ENCODE measurements at places on chromosomes 7 and 10.

DNA sequence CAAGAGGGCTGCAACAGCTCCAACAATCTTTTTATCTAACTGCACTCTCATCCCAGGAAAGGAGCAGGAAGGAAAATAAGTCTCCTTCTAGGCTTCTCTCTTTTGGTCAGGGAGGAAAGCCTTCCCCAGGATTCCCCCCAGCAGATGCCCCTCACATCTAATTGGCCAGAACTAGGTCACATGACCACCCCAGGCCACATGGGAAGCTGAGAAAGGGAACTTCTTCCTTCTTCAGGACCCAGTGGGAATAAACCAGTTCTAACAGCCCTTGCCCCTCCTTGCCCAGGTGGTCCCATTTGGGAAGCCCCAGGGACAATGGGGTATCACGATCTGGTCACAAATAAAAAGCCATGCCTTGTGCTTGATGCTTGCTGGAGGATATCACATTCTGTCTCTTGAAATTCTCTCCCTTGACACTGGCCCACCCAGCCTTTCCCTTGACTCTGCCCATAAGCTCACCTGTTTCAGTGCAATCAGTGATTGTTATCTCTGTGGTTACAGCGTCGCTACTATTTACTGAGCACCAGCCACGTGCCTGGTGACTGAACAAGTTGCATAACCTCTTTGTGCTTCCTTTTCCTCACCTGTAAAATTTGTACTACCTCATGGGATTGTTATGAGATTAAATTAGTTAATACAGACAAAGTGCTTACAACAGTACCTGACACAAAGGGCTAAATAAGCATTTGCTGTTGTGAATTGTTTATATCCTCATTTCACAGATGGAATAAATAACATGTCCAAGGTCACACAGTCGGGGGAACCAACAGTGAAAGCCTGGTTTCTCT is 9.0 kb upstream of the TACR2 start:
- no peak for DNase-seq

DNA sequence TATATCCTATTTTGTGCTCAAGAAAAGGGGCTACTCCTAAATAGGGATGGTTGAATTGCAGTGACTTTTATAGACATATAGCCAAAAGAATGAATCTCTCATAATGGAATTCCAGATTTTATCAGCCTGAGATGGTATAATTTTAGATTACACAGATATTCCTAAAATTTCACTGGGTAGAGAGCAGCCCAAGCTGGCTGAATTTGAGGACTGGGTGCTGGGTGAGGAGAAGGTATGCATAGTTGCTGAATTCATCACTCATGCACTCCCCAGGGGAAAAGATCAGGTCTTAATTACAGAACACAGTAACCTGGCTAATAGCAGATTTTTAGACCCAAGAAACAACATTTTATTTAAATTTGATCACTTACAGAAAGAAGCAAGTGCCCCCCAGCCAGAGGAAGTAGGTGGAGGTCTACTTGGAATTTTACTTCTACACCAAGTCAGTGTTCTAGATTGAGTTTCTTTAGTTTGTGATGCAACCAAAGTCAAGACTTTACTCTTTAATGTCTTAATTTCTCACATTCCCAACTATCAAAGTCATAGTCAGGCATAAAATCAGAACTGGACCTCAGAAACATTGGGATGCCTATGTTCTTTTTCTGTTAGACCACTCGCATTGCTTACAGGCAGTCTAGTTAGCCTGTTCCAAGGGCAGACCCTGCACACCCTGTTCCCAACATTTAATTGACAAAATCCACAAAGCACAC is 337.4 kb upstream of the PODXL start:
- peak; percentile 10 for DNase-seq

- no peak for DNase-seq
Measured at GRCh38 chr10:19762026-19762425, 54.2 kb upstream of the PLXDC2 start.

DNA sequence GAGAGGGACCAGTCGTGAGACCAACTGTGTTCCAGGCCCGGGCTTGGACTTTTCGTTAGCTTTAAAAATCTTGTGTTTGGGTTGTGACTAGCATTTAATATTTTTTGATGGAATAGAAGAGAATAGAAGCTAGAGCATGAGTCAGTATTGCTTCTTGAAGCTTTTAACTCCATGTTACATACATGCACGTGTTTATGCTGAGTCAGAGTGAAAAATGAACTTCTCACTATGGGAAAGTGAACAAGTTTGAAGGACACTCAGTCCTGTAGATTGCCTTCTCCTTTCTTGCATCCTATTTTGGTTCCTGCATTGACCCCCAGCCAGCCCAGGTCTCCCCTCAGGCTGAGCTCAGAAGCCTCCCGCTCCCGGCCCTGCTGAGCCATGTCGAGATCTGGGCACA is 31.8 kb downstream of the GHRHR start:
- DNase-seq = no peak

GRCh38 chr7:39633563-39634477 is 10.4 kb downstream of the RALA start:
- no peak for DNase-seq

- DNase-seq = no peak
Measured at GRCh38 chr7:74683799-74684198, 26.3 kb downstream of the GTF2I start.

DNA sequence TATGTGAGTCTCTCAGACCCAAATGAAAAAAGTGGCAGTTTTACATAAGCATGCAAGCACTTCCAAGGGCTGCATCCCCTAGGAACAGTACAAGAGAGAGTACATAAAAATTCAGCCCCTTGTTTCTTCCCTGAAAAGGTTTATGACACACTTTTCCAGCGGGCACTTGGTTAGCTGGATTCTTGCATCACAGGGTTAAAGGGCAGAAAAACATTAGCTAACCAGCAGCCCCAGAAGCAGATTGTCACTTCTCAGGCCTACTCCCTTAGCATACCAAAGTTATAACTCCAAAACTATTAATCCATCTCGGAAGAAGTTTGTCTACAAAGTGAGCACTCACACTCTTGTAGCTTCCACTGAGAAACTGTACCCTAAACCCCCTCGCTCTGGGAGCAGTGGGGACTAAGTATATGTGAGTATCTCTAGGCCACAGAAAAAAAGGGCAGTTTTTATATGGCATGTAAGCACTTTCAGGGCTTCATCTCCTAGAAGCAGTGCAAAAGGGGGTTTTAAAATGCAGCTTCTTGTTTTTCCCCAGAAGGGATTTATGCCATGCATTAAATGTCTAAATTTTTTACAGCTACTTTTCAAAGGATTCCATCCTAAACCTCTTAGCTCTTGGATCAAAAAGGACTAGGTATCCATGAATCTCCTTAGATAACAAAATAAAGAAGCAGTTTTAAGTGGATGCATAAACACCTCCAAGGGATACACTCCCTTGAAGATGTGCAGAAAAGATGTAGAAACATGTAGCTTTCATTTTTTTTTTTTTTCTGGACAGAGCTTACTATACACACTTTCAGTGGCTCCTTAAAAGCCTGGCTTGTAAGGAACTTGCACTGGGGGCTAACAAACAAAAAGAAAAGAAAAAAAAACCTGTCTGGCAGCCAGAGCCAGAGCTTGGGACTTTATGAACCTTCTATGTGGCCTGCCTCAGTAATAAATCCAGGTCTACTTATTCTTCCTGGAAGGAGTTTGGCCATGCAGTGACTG is 956.7 kb downstream of the CCSER2 start:
- no peak for DNase-seq

- DNase-seq = no peak
Measured at GRCh38 chr10:50400694-50401093, 149.4 kb upstream of the ASAH2 start.

DNA sequence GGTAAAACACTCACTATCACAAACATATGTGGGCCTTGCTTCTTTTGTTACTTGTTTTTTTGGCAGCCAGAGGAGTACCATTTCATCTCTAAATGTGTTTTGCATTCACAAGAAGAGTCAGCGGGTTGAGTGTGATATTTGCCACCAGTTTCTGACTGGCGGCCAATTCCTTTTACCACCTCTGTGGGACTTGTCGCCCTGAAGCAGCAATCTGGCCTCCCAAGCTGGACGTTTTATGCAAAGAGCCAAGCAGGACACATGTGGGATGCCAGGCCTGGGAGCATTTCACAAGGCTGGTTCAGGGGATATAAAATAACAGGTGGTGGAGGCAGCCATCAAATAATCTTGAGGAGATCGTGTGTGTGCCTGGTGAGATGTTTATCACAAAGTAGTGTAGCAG is 61.8 kb upstream of the TRIL start:
- DNase-seq = no peak

GRCh38 chr7:33904681-33905388 is 504 bp upstream of the BMPER start:
- DNase-seq = no peak

GRCh38 chr7:150964593-150965111 is 13.5 kb downstream of the KCNH2 start:
- DNase-seq = no peak

DNA sequence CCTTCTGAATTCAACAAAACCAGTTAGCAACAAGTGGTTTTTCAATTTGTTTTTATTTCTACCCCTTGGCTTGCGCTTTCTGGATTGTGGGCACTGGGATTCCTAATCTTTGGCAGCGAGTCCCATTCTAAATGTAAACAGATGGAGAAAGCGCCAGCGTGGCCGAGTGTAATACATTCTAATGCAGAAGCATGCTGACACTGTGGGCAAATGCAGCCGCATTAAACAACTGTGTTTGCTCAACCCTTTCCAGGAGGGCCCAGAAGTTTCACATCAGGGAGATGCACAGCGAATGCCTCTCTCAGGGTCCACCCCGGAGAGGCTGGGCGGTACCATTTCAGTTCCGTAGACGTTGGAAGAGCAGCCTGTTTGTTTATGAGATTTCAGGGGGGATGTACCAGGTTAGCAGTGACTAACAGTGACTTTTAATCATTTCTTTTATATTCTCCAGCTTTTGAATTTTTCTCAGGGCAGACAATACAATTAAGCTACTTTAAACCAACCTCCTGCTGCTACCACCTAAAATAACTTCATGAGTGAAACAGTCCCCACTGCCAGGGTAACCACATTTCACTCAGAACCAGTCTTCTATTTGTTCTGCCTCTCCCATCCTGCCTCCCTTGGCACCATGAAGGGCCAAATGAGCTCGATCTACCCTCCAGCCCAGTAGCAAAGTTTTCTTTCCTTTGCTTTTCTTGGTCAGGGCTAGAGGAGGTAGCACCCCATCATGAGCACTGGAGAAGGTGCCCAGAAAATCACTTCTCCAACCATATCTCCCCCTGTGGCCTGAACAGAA is 164.2 kb upstream of the ITGB1 start:
- DNase-seq = peak; percentile 88

GRCh38 chr7:154841731-154842331 is 161.1 kb downstream of the PAXIP1 start:
- no peak for DNase-seq

DNA sequence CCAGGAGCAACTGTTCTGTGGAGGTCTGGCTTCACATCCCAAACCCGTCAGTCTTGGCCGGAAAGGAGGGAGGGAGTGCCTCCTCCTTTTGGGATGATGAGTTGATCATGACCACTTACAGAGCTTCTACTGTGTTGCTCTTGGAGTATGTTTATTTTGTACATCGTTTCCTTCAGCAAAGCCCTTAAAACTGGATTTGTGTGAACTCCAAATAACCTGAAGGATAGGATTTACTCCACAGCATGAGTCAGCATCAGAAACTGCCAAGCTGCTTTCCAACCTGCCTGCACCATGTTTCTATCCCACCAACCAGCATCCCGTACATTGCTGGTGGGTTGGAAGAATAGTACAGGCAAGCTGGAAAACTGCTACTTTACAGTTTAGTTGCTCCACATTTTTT is 3.5 kb downstream of the CCDC201 start:
- no peak for DNase-seq

DNA sequence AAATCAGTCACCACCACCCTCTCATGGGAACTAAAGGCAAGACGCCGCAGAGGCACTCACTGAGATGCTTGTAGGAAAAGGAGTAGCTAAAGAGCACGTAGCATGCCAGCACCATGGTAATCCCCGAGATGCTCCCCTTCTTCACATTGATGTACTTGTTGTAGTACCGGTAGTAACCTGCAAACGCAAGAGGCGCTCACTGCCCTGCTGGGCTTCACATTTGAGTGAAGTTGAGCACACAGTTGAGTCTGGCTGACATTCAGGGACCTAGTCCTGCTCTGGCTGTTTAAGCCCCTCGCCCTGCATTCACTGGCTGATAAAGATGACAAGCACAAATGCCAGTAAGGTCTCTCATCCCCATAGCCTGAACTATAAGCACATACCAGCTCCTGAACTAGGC is 6.9 kb downstream of the ATP5MF start:
- no peak for DNase-seq

DNA sequence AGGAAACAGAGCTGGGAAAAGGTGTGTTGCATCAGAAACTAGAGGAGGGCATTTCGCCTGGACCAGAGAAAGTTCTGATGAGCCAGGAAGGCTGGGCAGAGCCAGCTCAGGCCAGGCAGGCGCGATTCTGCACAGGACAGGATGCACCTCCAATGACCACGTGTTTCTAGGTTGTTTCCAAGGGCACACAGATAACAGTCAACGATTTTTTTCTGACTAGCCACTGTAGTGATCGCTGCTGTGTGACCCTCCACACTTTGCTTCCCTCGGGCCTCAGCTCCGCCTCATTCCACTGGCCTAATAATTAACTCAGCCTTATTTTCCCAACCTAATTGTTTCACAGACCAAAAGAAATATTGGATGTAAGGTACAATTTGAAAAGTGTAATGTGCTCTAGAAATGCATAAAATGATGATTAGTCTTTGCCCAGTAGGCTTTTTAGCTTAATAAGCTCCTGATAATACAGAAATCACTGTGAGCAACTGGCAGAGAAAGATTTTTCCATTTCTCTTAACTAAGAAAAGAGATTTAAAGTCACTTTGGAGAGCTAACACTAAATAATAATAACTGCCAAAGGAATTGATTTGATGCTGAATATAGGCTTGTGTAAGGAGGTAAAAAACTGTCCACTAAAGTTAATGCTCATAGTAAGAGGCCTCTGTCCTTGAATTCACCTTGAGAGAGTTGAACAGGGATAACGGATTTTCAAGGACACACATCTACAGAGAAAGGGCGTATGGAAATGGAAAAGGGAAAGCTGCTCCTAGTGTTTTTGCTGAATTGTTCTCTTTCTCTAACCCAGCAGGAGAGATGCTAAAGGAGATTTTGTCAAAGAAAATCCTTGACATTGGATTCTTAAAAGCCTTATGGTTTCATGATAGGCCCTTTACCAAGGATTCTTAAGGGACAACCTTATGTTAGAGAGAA is 291.0 kb upstream of the C7orf33 start:
- DNase-seq = no peak

DNA sequence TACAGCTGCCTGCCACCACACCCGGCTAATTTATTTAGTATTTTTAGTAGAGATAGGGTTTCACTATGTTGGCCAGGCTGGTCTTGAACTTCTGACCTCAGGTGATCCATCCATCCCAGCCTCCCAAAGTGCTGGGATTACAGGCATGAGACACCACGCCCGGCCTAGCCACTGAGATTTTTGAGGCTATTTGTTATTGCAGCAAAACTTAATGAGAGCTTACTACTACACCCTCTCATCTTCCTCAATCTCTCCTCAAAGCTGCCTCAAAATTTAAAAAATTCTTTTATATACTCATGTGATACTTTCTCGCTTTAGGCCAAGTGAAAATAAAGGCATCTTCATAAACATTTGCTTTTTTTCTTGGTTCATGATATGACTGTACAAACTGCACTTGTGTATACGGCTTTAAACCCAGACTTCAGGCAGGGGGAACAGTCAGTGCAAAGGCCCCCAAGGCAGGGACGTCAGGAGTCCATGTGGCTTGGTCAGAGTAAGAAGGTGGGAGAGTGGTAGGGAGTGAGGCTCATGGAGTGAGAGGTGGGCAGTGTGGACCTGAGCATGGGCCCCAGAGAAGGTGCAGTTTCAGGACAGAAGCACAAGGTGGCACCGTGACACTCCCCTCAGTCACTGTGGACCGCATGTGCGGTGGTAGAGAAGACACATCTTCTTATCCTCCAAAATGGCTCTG is 55.5 kb downstream of the SYPL1 start:
- DNase-seq = no peak

- DNase-seq = no peak
Measured at GRCh38 chr10:96271016-96271815, at the start of gene BLNK. Gene BLNK, minus strand, starts transcription at chr10:96271569. Its CDS starts 171 bp downstream, at chr10:96271398.
